ENCODE measurements at places on chromosomes 1 and 21.

GRCh38 chr21:46425571-46425970 is 33.1 kb upstream of the DIP2A start:
- DNase-seq: no peak

DNA sequence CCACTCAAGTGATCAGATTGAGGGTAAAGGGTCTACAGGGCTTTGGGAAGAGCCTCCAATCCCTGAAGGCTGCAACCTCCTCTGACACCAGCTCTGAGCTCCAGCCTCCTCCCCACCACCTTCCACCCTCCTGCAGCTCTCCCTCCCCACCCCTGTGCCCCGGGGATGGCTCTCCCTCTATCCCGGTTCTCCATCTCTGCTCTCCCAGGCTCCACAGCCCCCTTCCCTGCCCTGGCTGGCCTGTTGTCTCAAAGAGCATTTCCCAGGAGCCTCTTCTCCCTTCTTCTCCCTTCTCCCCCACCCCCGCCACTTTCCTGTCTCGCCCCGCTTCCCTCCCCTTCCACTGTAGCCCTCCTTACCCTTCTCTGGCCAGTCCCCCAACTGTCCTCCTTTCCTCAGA is 1.1 kb downstream of the PLEKHA6 start:
- peak; percentile 57 for DNase-seq

DNA sequence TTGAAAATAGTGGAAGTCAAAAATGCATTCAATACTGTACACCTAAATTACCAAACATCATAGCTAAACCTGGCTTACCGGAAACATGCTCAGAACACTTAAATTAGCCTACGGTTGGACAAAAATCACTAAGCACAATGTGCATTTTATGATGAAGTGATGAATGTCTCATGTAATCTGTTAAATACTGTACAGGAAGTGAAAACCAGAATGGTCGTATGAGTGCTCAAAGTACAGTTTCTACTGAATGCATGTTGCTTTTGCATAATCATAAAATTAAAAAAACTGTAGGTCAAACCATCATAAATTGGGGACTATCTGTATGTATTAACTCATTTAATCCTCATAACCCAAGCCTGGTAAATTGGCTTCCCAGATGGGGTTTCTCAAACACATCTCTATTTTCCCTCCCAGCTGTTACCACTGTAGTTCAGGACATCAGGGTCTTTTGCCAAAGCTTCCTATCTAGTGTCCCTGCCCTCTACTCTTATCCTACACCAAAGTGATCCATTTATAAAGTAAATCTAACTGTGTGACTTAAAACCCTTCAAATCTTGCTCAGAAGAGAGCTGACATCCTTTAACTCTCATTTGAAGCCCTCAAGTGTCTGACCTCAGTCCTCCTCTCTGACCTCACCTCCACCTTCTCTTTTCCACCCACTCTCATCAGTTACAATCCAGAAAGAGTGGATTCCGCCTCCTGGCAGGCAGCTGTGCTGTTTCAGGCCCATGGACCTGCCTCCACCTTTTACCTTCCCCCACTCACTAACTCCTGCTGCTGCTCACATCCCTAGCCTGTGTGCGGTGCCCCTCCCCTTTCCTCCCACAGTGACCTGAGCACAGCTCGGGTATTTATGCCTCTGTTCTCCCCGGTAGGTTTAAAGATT is 356.4 kb upstream of the ST6GALNAC5 start:
- DNase-seq: no peak

DNA sequence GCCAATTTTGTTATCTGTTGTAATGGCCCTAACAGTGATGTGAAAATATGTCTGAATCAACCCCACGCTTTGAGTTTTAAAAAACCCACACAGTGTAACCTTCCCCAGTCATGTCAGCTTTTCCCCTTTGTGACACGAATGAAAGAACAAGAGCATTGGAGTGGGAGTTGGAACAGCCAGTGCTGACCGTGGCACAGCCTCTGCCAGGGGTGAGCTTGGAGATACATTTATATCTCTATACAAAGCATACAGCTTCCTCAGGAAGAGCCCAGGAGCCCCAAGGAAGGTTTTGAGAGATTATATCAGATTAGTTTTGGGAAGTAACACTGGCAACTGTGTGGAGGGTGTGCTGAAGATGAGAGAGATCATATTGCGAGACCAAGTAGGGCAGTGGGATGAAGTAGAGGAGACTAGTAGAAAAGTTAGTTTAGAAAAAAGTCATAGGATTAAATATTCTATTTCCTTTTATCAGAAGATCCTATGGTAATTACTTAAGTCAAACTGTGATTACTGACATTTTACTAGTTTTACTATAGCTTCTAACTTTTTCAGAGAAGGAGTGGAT is 15.9 kb downstream of the LRRC8B start:
- no peak for DNase-seq

DNA sequence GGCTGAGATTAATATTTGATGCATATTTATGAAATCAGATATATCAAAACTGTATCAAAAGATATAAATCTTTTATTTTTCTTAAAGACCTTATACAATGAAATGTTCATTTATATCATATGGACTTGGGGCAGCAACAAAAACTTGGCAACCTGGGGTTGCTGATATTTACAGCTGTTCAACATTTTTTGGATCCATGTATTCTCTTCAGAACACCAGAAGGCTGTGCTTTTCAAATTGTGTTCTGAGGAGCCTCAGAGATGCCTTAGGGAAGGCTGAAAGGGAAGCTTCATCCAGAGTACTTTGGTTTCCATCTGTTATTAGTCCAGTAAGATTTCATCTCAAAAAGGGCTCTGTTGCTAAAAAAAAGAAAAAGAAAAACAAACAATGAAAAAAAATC is 94.8 kb downstream of the DISC1 start:
- DNase-seq: no peak

DNA sequence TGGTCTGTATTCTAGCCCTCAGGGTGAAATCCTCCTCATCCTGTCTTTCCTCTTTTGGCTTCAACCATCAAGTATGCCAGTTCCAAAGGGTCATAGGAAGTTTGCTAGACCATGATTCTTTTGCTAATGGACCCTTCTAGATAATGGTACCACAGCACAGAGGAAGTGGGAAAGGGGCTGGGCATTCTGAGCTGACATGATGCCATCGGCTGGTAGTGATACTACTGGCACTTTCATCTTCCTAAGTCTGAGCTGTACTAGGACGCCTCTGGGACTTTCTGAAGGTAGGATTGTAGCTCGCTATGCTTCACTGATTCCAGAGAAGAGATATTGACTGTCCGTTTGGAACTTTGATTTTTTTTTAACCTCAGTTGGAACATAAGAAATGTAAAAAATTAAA is 11.4 kb downstream of the FASLG start:
- no peak for DNase-seq

DNA sequence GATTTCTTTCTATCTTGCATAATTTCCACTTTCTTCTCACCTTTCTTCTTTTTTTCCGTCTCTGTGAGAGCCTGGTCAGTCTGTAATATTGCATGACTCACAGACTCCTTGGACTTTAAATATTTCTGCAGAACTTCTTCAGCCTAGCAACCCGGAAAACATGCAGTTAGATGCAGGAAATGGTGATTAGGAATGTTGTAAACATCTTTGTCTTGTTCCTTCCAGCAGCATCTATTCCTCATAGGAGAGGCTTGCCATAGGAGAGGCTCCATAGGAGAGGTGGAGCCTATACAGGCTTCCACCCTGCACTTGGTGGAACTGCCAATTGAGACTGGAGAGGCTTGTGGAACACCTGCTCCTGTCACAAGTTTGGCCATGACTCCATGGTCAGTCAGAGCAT is 10.0 kb downstream of the GBP5 start:
- DNase-seq: no peak

GRCh38 chr1:183370399-183371058 is 47.7 kb downstream of the NMNAT2 start:
- no peak for DNase-seq

DNA sequence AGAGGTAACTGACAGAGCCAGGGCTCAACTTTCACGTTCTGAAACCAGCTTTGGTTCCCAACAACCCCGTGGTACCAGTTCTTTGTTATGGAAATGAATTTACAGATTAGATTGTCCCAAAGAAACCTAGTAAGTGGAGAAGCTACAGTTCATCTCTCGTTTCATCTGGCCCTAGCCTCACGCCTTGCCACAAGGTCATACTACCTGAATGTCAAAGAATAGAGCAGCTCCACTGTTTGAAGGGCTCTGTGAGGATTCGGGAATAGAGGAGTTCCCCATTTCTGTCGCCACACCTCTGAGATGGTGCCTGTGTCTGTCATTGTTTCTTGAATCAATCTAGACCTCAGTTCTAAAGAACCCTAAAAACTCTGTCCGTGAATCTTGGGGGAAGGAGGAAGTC is 15.0 kb upstream of the CDC42 start:
- DNase-seq: no peak

GRCh38 chr1:111275079-111275478 is 15.6 kb upstream of the CHIA start:
- DNase-seq: no peak

DNA sequence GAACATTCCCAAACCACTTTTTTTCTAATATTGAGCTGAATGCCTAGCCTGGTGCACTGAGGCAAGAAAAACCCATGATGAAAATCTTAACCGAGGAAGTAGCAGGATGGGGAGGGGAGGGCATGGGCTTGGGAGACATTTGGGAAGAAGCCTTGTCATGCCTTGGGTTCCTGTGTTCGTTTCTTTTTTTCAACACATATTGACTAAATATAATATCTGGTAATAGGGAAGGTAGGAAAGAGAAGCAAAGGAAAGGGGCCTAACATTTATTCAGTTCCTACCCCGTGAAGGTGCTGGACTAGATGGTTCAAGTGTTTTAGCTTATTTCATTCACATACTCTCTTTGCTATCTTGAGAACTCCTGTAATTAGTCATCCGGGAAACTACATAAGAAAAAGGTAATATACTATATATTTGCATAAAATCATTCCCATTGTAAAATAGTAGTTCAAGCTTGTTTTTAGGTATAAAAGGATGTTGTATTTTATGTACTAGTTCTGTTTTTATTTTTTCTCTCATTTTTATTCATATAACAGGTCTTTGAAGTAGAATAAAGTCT is 62.1 kb downstream of the ST3GAL3 start:
- no peak for DNase-seq

- peak; percentile 45 for DNase-seq
Observed at GRCh38 chr1:210815641-210816550, 318.1 kb downstream of the KCNH1 start.

DNA sequence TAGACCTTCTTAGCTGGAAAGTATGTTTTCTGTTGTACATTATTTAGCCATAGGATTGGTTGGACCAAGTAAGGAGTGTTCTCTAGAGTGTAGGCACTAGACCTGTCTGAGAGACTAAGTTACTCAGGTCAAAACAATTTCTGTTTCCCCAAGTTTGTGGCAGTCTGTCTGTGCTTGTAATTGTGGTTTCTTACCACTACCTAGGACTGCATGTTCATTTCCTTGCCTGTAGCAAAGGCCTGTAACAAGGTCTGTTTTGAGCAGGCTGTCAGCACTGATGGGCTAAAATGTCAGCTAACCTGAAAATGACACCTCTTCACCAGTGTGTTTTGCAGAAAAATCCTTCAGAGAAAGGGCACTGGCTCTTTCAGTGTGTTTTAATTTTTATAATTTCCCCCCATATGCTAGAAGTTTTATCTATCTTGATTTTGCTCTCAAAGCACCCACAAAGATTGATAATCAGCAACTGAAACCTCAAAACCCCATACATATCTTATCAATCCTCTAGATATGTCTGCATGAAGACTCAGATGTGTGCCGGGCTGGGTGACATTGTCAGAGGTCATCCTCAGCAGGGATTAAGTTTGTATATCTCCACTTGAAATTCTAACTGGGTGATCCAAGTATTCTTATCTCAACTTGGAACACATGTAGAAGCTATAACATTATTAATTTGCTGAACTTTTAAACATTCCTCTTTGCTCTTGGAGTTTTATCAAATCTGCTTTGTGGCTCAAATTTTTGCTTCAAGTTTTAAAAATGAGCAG is 50.7 kb upstream of the ST6GALNAC3 start:
- DNase-seq: no peak

- no peak for DNase-seq
Observed at GRCh38 chr1:47742890-47743760, 254.1 kb downstream of the TRABD2B start.

Data from NCI-H1694 (cell line).